ENCODE measurements at places on chromosomes 1 and 21. TPM values are rescaled to one million over a fixed set of nuclear protein-coding genes. Genes with fewer than 3 reads are reported as not detected.

The OR6Y1 gene
- polyA plus RNA-seq, result not detected

The WLS gene
- 38.4 TPM for polyA plus RNA-seq

The MX2 gene
- 5.3 TPM for polyA plus RNA-seq

The PLA2G2F gene
- polyA plus RNA-seq, result not detected

The MMEL1 gene
- polyA plus RNA-seq, result 0.30 TPM

The ATAD3C gene
- 0.53 TPM for polyA plus RNA-seq

The MYOC gene
- polyA plus RNA-seq, result 0.69 TPM

The FCRLB gene
- polyA plus RNA-seq, result 0.30 TPM

DNA sequence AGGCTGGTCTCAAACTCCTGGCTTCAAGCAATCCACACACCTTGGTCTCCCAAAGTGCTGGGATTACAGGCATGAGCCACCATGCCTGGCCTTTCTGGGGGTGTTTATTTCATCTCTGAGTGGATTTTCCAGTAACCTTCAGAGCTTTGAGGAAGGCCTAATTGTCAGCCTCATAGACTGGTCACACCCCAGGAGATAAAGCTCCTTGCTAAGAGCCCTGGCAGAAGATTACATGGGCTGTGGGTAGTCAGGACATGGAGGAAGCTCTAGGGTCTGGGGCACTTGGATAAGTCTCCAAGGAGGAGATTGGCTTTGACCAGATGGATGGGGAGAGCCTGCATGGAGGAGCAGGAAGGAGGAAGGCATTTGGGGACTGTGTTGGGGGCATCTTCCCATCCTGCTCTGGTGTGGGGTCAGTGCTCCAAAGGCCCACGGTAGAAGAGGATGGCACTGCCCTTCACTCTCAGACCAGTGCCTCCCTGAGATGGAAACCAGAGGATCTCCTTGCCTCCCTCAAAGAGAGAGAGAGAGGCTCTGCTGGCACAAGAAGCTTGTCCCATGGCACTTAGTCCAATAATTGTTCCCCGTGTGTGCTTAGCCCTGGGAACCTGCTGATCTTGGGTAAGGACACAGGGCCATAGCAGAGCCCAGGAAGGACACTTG, 14.7 kb upstream of the GSTM4 start:
- H3K4me3 ChIP-seq, result no peak overlapping the region
- no peaks in the 10 kb centered on the region for H3K36me3 ChIP-seq
- H3K4me1 ChIP-seq, result peaks cover 8% of the 10 kb centered on the region

- H3K27ac ChIP-seq, result no peak overlapping the region
- H3K4me1 ChIP-seq, result peaks cover 26% of the 10 kb centered on the region
- no peak for DNase-seq
- no peak overlapping the region for H3K4me3 ChIP-seq
- H3K27me3 ChIP-seq, result no peaks in the 10 kb centered on the region
Observed at GRCh38 chr1:58620926-58621325, 43.9 kb upstream of the TACSTD2 start.

- no peaks in the 10 kb centered on the region for H3K27me3 ChIP-seq
- DNase-seq, result no peak
- no peaks in the 10 kb centered on the region for H3K4me1 ChIP-seq
- no peak overlapping the region for H3K4me3 ChIP-seq
Observed at GRCh38 chr21:30717105-30717504, 1.5 kb downstream of the KRTAP21-3 start.

DNA sequence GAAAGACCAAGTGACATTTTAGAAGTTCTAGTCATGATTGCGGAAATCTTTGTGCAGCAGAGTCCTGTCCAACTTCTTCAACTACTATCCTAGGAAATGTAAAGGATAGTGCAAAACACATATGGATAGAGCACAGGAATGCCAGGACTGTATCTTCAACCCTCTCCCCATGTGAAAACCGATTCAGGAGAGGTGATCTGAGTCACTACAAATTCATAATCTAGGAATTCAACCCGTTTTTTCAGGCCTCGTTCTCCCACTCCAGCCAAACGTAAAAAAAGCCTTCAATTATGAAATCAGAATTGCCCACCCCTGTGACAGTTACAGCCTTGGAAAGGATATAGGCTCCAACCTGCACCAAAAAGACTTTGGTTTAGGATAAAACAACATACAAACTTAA, 52.9 kb upstream of the RGS1 start:
- no peak overlapping the region for H3K4me3 ChIP-seq
- H3K27me3 ChIP-seq, result no peaks in the 10 kb centered on the region
- H3K36me3 ChIP-seq, result no peaks in the 10 kb centered on the region
- DNase-seq, result no peak

- no peaks in the 10 kb centered on the region for H3K27me3 ChIP-seq
- H3K4me3 ChIP-seq, result no peak overlapping the region
- no peaks in the 10 kb centered on the region for H3K36me3 ChIP-seq
- no peak for DNase-seq
Observed at GRCh38 chr21:34522284-34522683, 10.3 kb upstream of the KCNE1 start.

GRCh38 chr1:167784876-167785550, 63.2 kb downstream of the MPZL1 start:
- H3K27me3 ChIP-seq, result no peaks in the 10 kb centered on the region
- H3K4me3 ChIP-seq, result no peak overlapping the region
- H3K27ac ChIP-seq, result no peak overlapping the region
- peaks cover 40% of the 10 kb centered on the region for H3K36me3 ChIP-seq
- DNase-seq, result no peak
- no peaks in the 10 kb centered on the region for H3K4me1 ChIP-seq

DNA sequence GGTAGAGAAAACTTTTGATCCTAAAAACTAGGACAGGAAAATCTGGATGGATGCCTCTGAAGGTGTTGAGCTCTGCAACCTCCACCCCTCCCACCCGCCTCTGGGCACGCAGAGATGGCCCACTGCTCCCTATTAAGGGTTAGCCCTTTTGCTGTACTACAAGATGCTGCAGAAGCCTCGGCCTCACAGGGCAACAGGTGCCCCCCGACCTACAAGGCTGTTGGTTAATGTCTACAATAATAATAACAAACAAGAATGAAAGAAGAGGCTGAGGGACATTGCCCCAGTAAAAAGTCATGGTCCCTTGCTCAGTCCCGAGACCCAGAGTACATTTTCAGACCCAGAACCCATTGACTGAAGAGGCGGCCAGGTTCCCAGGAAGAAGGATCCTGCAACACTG, 7.5 kb upstream of the DESI2 start:
- DNase-seq, result no peak
- H3K4me3 ChIP-seq, result no peak overlapping the region

DNA sequence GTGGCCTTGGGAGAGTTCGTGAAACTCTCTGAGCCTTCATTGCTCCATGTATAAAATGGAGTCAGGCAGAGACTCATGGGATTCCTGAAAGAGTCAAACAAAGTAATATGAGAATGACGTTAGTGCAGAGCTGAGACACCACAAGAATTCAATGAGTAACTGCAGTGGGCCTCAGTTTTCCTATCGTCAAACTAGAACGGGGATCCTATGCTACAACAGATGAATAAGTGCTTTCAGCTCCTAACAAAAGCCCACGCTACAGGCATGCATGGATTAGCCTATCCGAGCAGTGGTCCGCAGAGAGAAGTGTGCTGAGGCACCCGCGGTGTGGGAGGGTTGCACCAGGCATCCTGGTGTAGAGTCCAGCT, 124.7 kb downstream of the SYF2 start:
- no peaks in the 10 kb centered on the region for H3K4me1 ChIP-seq
- no peaks in the 10 kb centered on the region for H3K27me3 ChIP-seq
- no peak for DNase-seq
- H3K27ac ChIP-seq, result no peak overlapping the region
- H3K4me3 ChIP-seq, result no peak overlapping the region

DNA sequence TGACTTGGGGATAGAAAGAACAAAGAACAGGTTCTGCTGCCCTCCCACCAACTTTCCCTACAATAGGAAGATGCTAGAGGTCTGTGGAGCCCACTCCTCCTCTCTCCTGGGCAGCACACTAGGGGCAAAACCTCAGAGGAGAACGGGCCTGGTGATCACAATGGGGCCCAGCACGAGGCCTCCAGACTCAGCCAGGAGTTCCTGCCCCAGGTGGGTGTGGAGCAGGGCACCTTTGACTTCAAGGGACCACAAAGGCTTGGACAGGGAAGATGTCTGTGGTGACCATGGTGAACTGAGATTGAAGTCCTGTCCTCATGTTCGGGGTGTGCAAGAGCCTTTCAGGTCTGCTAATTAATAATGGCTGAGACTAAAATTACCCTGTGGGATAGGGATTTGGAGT, 88.8 kb downstream of the LAMC2 start:
- no peak for DNase-seq
- H3K27ac ChIP-seq, result no peak overlapping the region
- no peaks in the 10 kb centered on the region for H3K27me3 ChIP-seq
- H3K36me3 ChIP-seq, result no peaks in the 10 kb centered on the region
- peaks cover 51% of the 10 kb centered on the region for H3K4me1 ChIP-seq
- no peak overlapping the region for H3K4me3 ChIP-seq

DNA sequence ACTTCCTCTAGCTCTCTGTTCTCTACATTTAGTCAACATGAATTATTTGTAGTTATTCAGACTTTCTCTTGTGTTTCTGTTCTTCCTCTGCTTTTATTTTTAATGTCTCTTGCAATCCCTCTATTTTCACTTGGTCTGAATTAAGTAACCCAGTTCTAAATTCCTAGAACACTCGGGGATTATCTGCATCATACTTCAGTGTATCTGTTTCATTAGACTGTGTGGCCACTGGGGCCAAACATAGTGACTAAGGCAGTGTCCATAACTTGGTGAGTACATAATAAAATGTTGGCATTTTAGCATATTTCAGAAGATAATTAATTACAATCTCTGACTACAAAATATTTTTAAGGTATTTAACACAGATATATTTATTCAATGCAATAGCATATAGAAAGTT, 1087.2 kb upstream of the B3GALT2 start:
- DNase-seq, result no peak
- no peaks in the 10 kb centered on the region for H3K36me3 ChIP-seq

DNA sequence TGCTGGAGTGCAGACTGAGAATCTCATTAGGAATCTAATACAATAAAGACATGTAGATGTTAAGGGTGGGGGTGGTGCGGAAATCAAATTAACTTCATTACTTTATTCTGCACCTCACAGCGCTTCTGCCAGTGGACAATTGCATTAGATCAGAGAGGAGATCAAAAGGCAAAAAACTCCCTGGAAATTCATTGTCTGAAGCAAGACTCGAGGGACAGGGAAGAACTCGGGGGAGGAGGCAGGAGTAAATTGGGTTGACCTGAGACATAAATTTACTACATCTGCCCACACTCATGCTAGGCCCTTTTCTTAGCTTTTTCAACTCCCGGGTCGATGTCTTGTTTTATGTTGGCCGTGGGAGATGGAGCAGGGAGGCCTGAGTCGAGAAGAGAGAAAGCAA, 315.4 kb downstream of the SPATA17 start:
- no peak overlapping the region for H3K4me3 ChIP-seq
- no peaks in the 10 kb centered on the region for H3K27me3 ChIP-seq
- DNase-seq, result no peak
- H3K27ac ChIP-seq, result no peak overlapping the region
- no peaks in the 10 kb centered on the region for H3K36me3 ChIP-seq
- no peaks in the 10 kb centered on the region for H3K4me1 ChIP-seq

- H3K27ac ChIP-seq, result no peak overlapping the region
- H3K27me3 ChIP-seq, result peaks cover 37% of the 10 kb centered on the region
- peak; percentile 85 for DNase-seq
Observed at GRCh38 chr21:31558962-31559367, 100.5 kb upstream of the SOD1 start.

DNA sequence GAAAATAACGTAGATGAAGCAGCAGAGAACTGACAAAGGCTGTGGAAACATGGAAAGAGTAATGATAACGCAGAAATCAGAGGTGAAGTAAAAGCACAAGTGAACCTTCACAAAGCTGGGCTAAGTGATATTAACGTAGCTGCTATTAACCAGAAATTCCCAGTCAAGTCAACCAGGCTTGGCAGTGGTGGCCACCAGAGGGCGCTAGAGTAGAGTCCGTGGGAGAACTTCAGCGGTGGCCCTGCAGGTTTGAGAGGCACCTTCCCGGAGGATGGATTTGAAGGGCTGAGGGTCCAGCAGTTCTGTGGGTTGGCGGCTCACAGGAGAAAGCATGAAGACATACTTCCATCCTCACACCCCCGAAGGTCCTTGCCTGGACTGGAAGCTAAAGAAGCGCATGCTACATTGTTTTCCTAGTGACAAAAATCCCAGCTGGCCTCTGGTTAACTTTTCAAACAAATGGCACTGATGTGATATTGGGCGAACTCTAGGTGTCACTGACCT, 81.7 kb upstream of the ZNF648 start:
- H3K27me3 ChIP-seq, result no peaks in the 10 kb centered on the region
- H3K4me3 ChIP-seq, result no peak overlapping the region
- H3K27ac ChIP-seq, result peak overlapping the region; percentile 84
- peak; percentile 95 for DNase-seq
- H3K4me1 ChIP-seq, result peaks cover 53% of the 10 kb centered on the region
- no peaks in the 10 kb centered on the region for H3K36me3 ChIP-seq

GRCh38 chr1:95018602-95019369, 54.0 kb downstream of the ALG14 start:
- no peak overlapping the region for H3K4me3 ChIP-seq
- no peaks in the 10 kb centered on the region for H3K27me3 ChIP-seq
- no peak overlapping the region for H3K27ac ChIP-seq

DNA sequence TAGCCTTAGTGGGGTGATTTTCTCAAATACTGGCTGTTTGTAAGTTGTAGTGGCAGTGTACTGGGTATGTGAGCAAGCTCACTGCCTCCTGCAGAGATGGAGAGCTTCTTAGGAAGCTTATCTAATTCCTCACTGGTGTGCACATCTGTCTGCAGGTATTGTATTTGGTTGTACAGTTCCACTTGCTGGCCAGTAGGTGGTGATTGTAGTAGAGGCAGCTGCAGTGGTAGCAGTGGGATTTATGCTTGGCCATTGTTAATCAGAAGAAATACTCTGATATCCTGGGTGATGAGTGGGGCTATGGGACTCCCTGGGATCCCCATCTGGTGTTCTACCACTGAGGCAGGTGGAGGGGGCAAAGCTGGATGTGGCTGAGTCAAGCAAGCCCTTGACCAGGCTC, 276.1 kb upstream of the SPAG17 start:
- no peak for DNase-seq
- no peak overlapping the region for H3K27ac ChIP-seq
- no peaks in the 10 kb centered on the region for H3K27me3 ChIP-seq
- no peaks in the 10 kb centered on the region for H3K4me1 ChIP-seq
- no peaks in the 10 kb centered on the region for H3K36me3 ChIP-seq

- H3K27me3 ChIP-seq, result no peaks in the 10 kb centered on the region
- H3K4me1 ChIP-seq, result no peaks in the 10 kb centered on the region
- no peak for DNase-seq
Observed at GRCh38 chr1:115694805-115695204, 53.0 kb downstream of the VANGL1 start.

GRCh38 chr1:61171346-61171745, 89.0 kb downstream of the NFIA start:
- H3K27me3 ChIP-seq, result no peaks in the 10 kb centered on the region
- no peaks in the 10 kb centered on the region for H3K36me3 ChIP-seq
- peak overlapping the region; percentile 68 for H3K27ac ChIP-seq
- H3K4me1 ChIP-seq, result peaks cover 55% of the 10 kb centered on the region

GRCh38 chr1:181647314-181648035, 164.2 kb downstream of the CACNA1E start:
- no peaks in the 10 kb centered on the region for H3K27me3 ChIP-seq
- H3K27ac ChIP-seq, result no peak overlapping the region
- H3K4me3 ChIP-seq, result no peak overlapping the region
- H3K36me3 ChIP-seq, result no peaks in the 10 kb centered on the region
